ENCODE measurements at places on chromosomes 16 and 17.
A peak's percentile ranks its signal among the peaks of the same experiment; 100 is the strongest.

GRCh38 chr16:57517397-57518367, 18.7 kb downstream of the CCDC102A start:
- DNase-seq, result no peak

GRCh38 chr17:77365584-77366186, 224.9 kb downstream of the SEC14L1 start:
- DNase-seq, result no peak

DNA sequence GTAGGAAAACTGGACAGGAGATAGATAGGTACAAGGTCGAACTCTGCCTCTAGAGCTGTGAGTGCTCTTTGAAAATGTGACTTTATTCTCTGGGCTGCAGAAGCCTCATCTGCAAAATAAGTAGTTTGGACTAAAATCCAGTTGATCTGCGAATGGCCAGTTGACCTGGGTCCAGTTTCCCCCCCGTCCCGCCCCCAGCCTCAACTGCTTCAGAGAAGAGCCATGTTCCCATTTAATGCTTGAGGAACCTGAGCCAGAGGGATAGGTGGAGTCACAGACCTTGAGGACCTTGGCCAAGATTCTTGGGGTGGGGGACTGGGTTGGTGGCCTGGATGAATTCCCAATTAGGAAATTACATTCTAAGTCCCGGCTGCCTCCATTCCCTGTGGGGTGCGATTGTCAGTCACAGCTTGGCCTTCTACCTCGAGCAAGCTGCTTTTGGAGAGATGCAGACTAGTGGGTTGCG, 14.1 kb downstream of the TBX2 start:
- DNase-seq, result peak; percentile 27

DNA sequence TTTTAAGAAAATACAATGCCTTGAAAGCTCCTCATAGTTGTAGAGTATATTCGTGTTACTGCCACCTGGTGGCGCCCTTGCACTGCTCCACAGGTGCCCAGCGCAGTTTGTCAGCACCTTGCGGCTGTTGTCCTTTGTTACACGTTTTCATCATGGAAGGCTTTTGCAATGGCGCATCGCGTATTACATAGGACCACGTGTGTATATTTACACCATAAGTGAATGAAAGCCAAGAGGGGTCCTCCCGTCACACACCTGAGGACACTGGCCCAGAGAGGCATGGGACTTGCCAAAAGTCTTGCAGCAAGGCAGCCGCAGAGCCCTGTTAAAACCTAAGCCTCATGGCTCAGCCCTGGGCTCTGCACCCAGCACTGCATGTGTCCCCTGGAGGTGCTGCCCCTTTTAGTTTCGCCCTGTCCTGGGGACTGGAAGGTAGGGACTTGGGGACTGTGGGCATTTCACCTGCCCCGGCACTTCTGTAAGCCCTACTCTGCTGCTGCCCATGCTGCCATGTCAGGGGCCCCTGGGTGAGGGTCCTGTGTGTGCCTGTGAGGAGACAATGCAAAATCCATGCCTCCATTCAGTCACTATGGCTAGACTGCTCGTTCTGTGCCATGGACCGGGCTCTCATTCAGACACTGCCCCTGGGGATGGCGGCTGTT, 24.3 kb downstream of the POLR3E start:
- DNase-seq, result peak; percentile 75

GRCh38 chr16:88754109-88754911, 30.7 kb downstream of the PIEZO1 start:
- no peak for DNase-seq

- DNase-seq, result no peak
Observed at GRCh38 chr16:85173146-85173980, 61.1 kb upstream of the CIBAR2 start.

DNA sequence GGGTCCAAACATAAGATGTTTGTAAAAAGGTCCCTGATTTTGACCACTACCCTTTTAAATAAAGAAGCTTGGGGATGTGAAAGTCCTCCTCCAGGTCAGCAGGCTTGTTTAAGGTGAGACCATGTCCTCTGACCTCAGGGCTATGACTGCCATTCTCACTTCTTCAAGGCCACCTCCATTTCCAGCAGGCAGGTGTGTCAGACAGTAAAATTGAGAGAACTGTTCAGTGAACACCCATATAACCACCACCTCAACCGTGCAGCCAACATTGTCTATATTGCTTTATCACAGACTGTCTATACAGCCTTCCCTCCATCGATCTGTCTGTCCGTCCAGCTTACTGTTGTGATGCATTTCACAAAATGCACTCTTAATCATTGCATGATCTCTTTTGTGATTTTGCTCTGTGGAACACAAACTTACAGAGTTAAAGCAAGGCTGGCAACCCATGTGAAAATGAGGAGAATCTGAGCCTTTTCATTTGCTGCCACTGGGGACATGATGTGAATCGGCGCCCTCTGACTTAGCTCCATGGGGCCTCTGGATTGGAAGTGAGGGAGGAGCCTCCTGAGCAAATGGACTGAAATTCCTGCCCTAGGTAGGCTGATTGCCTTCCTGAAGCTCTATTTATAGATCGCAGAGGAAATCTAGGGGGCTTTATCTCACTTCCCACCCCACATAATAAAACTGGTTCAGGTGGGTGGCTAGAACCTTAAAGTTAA, 53.8 kb downstream of the ZNRF1 start:
- no peak for DNase-seq

DNA sequence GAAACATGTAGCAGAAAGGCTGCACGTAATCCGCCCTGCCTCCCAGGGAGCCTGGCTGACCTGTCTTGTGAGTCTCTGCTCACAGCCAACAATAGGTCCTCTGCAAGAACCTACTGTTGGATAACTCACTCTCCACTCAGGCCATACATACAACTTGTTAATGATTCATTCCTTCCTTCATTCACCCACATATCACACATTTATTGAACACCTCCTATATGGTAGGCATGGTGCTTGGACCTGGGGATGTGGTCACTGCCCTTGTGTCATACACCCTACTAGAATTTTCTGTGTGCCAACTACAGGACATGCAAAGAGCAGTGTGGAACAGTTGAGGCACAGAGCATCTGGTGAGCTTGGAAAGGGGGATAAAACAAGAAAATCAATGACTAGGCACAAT, 28.1 kb upstream of the HNF1B start:
- DNase-seq, result no peak

DNA sequence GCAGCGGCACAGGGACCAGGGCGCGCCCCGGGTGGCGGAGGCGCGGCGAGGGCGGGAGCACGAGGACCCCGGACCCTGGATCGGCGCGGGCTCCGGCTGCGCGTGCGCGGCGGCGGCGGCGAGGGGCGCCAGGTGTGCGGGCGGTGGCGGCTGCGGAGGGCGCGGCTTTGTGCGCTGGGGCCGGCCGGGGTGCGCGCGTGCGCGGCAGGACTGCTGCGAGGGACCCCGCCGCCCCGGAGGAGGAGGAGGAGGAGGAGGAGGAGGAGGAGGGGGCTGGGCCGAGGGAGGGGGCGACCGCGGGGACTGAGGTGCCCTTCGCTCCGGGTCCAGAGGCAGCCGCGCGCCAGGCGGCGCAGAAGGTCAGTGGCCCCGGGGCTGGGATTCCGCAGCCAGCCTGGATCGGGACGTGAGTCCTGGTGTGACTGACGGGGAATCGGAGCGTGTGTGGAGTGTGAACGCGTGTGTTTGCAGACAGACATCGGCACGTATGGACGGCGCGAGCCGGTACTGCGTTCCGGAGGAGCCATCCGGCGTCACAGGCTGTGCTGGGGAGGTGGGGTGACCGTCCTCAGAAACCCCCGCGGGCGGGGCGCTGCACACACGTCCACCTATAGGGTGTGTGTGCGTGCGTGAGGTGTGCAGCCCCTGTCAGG, 19.5 kb upstream of the RAP1GAP2 start:
- peak; percentile 42 for DNase-seq

- no peak for DNase-seq
Observed at GRCh38 chr17:42438600-42439567, 15.8 kb upstream of the CAVIN1 start.

DNA sequence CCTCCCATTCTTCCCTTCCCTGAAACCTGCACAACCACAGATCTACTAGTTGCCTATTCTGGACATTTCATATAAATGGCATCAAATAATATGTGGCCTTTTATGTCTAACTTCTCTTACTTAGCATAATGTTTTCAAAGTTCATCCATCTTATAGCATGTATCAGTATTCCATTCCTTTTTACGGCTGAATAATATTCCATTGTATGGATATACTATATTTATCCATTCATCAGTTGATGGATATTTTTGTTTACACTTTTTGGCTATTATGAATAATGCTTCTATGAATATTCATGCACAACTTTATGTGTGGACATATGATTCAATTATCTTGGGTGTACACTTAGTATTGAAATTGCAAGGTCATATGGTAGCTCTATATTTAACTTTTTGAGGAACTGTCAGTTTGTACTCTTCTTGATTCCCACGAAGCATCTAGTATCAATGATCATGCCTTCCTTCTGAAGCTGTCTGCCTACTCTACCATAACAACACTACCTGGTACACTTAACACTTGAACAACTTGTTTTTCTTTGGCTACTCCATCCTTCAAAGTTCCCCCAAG, 12.7 kb upstream of the CHD3 start:
- DNase-seq, result no peak

- no peak for DNase-seq
Observed at GRCh38 chr17:80861418-80861815, 130.2 kb upstream of the CHMP6 start.

GRCh38 chr16:89174877-89175276, 3.3 kb downstream of the CDH15 start:
- DNase-seq, result no peak

GRCh38 chr17:67245694-67246402, 852 bp upstream of the HELZ start:
- DNase-seq, result peak; percentile 59

GRCh38 chr16:66457888-66458287, 30.8 kb downstream of the BEAN1 start:
- DNase-seq, result no peak

- peak; percentile 72 for DNase-seq
Observed at GRCh38 chr17:56593086-56593645, 333 bp upstream of the NOG start.

DNA sequence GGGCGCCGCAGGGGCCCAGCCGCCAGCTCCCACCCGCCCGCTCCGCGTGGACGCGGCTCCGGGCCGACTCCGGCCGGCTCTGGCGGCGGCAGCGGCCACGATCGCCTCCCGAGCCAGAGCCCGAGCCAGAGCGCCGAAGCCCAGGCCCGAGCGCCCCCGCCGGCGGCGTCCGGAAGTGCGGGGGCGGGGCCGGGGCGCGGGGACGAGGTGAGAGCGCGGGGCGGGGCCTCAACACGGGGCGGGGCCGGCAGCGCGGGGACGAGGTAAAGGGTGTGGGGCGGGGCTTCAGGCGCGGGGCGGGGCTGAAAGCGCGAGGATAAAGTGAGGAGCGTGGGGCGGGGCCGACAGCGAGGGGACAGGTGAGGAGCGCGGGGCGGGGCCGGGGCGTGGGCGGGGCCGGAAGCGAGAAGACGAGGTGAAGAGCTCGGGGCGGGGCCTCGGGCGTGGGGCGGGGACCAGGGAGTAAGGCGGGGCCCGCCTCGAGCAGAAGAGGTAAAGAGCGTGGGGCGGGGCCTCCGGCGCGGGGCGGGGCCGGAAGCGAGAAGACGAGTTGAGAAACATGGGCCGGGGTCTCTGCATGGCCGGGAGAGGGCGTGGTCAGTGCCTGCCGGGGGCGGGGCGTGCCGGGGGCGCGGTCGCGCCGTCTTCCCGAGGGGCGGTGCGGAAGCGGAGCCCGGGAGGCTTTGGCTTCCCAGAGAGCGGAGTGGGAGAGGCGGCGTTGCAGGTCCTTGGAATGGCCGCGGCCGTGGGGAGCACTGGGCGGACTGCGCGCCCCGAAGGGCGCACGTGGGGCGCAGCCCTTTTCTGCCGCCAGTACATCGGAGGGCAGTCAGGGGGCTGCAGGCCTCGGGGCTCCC, at the start of gene AXIN1:
Gene AXIN1, minus strand, starts transcription at position 177 of the 857 bp plus-strand sequence. CDS start 5,698 bp downstream, outside the sequence.
- DNase-seq, result peak; percentile 100

DNA sequence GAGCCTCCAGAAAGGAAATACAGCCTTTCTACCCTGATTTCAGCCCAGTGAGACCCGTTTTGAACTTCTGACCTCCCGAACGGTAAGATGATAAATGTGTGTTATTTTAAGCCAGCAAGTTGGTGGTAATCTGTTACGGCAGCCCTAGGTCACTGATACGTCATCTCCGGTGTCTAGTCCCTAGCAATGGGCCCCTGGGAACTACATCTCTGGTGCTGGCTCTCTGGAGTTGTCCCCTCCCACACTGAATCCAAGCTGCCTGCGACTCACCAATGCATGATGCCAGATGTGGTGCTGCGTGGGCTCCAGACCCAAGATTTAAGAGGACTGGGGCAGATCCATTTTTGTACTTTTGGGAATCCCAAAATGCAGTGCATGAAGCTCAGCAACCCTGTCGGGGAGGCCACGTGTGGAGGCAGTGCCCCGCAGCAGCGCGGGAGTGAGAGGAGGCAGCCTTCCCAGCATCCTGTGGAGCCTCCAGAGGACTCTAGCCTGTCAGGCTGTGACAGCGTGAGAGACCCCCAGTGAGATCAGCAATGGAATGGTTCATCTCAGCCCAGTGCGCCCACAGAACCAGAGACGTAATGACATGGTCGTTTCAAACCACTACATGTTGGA, 43.6 kb upstream of the USP7 start:
- no peak for DNase-seq

- DNase-seq, result no peak
Observed at GRCh38 chr17:82443465-82444283, 6.9 kb downstream of the CYBC1 start.

GRCh38 chr16:12387311-12387710, 410.8 kb downstream of the SNX29 start:
- no peak for DNase-seq

GRCh38 chr17:11182430-11182829, 58.6 kb upstream of the SHISA6 start:
- DNase-seq, result no peak

GRCh38 chr17:64244165-64244564, 18.9 kb downstream of the TEX2 start:
- no peak for DNase-seq

DNA sequence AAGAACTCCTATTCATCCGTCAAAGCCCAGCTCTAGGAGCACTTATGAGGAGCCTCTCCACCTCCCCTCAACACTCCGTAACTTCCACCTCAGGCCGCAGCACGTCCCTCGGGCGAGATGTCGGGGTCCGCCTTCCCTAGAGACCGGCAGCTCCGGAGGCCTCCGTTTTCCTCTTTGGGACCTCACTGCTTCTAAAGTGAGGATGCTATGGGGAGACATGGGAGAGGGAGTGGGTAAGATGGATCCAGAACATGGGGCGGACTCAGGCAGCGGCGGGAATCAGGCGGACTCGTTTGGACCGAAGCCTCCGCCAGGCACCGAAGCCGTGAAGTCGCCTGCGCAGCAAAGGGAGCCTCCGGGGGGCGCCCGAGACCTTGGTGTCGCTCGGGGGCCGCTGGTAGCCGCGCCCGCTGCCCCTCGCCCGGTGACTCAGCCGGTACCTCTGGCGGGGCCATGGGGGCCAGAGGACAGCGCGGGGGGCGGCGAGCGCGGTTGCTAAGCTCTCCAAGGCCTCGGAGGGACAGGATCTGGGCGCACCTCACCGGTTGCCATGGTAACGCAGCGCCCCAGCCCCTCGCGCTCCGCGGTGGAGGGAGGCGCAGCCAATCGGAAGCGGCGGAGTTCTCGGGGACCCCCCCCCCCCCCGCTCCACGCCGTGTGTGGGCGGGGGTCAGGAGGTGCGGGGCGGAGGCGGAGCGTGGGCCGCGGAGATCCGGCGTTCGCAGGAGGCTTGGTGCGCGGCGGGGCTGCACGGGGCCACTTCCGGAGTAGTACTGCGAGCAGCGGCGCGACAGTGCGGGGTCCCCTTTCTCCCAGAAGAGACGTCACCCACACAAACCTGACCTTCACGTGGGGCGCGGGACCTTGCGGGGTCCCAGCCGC, 1.3 kb upstream of the HIC1 start:
- DNase-seq, result peak; percentile 71

Data from mesothelial cell of epicardium (in vitro differentiated cells).